SJCRH30 (cell line): ENCODE measurements at places on chromosomes 1 and 21. TPM values are rescaled to one million over a fixed set of nuclear protein-coding genes. Genes with fewer than 3 reads are reported as not detected.
A peak's percentile ranks its signal among the peaks of the same experiment; 100 is the strongest.

- H3K36me3 ChIP-seq, result no peaks in the 10 kb centered on the region
- no peaks in the 10 kb centered on the region for H3K4me1 ChIP-seq
- no peak overlapping the region for H3K4me3 ChIP-seq
- H3K27ac ChIP-seq, result no peak overlapping the region
Measured at GRCh38 chr1:89444791-89445190, 79.8 kb upstream of the LRRC8B start.

The G0S2 gene
- total RNA-seq, result 1.3 and 1.8 TPM in 2 replicates

- H3K4me1 ChIP-seq, result no peaks in the 10 kb centered on the region
- H3K27ac ChIP-seq, result no peak overlapping the region
- H3K4me3 ChIP-seq, result no peak overlapping the region
- no peak for DNase-seq
- no peaks in the 10 kb centered on the region for H3K27me3 ChIP-seq
Measured at GRCh38 chr1:204760350-204760749, 74.8 kb upstream of the LRRN2 start.

DNA sequence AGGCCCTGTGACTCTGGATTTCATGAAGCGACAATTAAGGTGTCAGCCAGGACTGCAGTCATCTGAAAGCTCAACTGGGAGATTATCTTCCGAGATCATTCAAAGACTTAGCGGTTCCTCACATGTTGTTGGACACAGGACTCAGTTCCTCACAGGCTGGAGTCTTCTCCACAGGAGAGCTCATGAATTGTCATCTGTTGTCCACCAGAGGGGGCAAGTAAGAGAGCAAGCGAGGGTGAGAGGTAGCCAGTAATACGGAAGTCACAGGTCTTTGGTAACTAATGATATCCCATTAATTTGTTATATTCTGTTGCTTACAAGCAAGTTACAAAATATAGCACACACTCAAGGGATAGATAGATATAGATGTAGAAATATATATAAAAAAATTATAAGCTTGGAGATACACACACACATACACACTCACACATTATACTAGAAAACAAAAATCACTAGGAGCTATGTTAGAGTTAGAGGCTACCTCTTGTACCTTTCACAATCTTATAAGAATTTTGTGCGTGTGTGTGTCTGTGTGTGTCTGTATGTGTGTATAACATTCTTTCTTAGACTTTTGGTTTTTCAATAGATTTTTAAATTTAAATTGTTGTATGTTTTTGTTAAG is 1695.3 kb downstream of the BRINP3 start:
- H3K4me1 ChIP-seq, result no peaks in the 10 kb centered on the region
- no peak overlapping the region for H3K27ac ChIP-seq
- DNase-seq, result peak; percentile 34
- no peak overlapping the region for H3K4me3 ChIP-seq
- H3K27me3 ChIP-seq, result no peaks in the 10 kb centered on the region
- H3K36me3 ChIP-seq, result no peaks in the 10 kb centered on the region; the same call in none of the 2 replicates

The FLG2 gene
- not detected in 2 replicates for total RNA-seq

DNA sequence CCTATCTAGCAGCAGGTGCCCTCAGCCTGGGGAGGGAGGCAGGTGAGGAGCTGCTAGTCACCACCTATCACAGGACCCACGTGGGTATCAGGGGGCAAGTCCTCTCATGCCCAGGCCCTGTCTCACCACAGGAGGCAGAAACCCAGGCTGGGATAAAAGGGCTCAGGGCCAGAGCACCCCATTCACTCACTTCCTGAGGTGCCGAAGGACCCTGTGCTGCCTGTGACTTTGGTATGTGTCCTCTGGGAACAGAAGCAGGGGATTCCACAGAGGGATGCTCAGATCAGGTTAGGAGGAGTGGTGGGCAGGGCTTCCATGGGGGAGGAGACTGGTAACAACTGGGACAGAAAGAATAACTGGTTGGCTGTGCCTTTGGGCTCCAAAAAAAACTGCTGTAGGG is at the start of gene LCE1E:
Gene LCE1E, plus strand, starts transcription at position 181 of the 400 bp plus-strand sequence. CDS start 1,043 bp downstream, outside the sequence.
- no peak for DNase-seq
- H3K4me3 ChIP-seq, result no peak within 1 kb of the TSS
- no peak within 1 kb of the TSS for H3K27ac ChIP-seq
- no peaks in the 10 kb centered on the region for H3K36me3 ChIP-seq
- H3K4me1 ChIP-seq, result no peaks in the 10 kb centered on the region

The THRAP3 gene
- total RNA-seq, result 103 and 131 TPM in 2 replicates

The C1orf94 gene
- 5.7 and 6.9 TPM in 2 replicates for total RNA-seq

DNA sequence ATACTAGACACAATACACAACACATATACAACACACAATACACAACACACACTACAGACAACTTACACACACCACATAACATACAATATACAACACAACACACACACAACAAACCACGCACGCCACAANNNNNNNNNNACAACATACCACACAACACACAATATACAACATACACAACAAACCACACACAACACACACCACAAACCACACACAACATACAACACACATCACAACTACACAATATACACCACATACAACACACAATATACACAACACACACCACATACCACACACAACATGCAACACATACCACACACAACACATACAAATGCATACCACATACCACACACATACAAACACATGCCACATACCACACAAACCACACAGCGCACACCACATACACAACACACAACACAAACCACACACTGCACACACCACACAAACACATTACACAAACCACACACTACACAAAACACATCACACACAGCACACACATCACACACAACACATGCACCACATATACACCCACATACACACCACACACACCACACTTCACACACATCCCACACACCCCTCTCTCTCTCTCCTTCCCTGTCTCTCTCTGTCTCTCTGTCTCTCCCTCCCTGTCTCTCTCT is 108.3 kb downstream of the ETS2 start:
- 0 out of 2 replicates have a peak, but pooled peaks cover 4% of the 10 kb centered on the region for H3K27me3 ChIP-seq
- H3K4me3 ChIP-seq, result no peak overlapping the region
- DNase-seq, result no peak
- no peaks in the 10 kb centered on the region for H3K36me3 ChIP-seq
- H3K27ac ChIP-seq, result no peak overlapping the region
- peaks cover 2% of the 10 kb centered on the region; the same call in 1 of the 2 replicates for H3K4me1 ChIP-seq

The NUP210L gene
- 0.04 TPM in 1 of 2 replicates, not detected in the other for total RNA-seq

DNA sequence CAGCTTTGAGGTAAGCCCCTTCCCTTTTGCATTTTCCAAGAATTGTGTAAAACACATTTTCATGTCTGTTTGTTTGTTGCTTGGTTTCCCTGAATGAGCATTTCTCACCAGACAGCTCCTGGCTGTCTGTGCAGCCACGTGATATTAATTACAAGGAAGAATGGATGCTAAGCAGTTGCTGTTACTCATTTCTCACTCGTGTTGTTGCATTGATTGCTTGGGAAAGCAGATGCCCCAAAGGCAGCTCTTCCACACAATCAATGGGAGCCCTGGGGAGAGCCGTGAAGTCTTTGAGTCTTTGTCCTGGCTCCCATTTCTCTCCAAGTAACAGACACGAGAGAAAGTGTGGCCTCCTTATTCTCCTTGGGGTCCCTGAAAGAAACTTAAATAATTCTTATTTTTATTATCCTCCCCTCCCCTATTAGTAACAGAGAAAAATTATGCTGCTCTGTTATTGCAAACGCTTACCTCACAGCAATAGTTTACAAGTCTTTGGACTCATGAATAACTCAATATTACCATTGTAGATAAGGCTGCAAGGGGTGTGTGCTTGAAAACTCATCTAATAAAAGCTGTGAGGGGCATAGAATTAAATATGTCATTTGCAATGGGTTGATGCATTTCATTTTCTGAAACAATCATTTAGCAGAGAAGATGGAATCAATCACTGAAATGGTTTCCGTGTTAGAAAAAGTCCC is 127.7 kb upstream of the CAMK1G start:
- H3K4me3 ChIP-seq, result no peak overlapping the region
- no peak overlapping the region for H3K27ac ChIP-seq
- DNase-seq, result no peak
- no peaks in the 10 kb centered on the region for H3K36me3 ChIP-seq
- peaks cover 10% of the 10 kb centered on the region for H3K4me1 ChIP-seq

The CHML gene
- 22.4 and 26.7 TPM in 2 replicates for total RNA-seq

- no peaks in the 10 kb centered on the region for H3K4me1 ChIP-seq
- no peaks in the 10 kb centered on the region for H3K36me3 ChIP-seq
Measured at GRCh38 chr21:25359724-25360123, 247.6 kb downstream of the MRPL39 start.

- H3K4me3 ChIP-seq, result no peak overlapping the region
- no peaks in the 10 kb centered on the region for H3K27me3 ChIP-seq
- no peaks in the 10 kb centered on the region for H3K36me3 ChIP-seq
- H3K4me1 ChIP-seq, result peaks cover 40% of the 10 kb centered on the region
- no peak overlapping the region for H3K27ac ChIP-seq
Measured at GRCh38 chr1:10529765-10530164, 55.0 kb downstream of the PEX14 start.

The ZMYND12 gene
- total RNA-seq, result 0.32 TPM in 1 of 2 replicates, not detected in the other

GRCh38 chr1:233114159-233114558 is 163.7 kb downstream of the NTPCR start:
- H3K4me3 ChIP-seq, result no peak overlapping the region
- no peak overlapping the region for H3K27ac ChIP-seq
- DNase-seq, result no peak
- H3K4me1 ChIP-seq, result peaks cover 25% of the 10 kb centered on the region
- H3K27me3 ChIP-seq, result no peaks in the 10 kb centered on the region

The PDE4B gene
- total RNA-seq, result 1.5 and 2.6 TPM in 2 replicates

DNA sequence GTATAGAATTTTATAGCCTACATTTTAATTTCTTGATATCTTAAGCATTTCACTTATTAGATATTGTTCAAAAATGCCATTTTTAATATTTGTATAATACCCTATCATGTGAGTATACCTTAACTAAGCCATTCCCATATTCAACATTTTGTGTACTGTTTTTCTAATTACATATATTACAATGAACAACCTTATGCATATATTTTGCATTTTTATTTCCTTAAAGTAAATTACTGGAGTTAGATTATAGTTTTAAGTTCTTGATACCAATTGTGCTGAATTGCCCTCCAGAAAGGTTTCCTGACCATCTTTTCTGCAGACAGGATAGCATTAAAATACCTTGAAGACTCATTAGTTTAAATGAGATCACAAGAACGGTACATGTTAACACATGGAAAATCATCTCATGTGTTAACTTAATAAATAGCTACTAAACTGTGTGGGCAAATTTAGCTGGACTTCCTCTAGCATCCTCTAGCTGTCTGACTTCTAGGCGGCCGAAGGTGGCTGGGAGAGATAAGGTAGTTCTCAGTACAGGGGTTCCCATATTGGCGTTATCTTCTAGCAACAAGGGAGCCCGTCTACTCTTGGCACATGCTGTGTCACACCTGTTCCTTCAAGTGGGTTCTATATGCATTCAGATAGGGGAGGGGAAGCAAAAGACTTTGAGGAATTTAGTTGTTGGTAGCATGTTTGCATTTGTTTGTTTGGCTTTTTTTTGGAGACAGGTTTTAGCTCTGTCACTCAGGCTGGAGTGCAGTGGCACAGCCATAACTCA is 8.9 kb downstream of the DCLRE1B start:
- H3K4me3 ChIP-seq, result no peak overlapping the region
- H3K4me1 ChIP-seq, result no peaks in the 10 kb centered on the region
- no peak for DNase-seq
- H3K36me3 ChIP-seq, result peaks cover 27% of the 10 kb centered on the region
